CD8-positive, alpha-beta memory T cell (primary cell): ENCODE measurements at places on chromosomes 6 and 20. TPM values are rescaled to one million over a fixed set of nuclear protein-coding genes. Genes with fewer than 3 reads are reported as not detected.

- no peak overlapping the region for H3K27ac ChIP-seq
- H3K36me3 ChIP-seq, result no peaks in the 10 kb centered on the region
- peaks cover 37% of the 10 kb centered on the region for H3K4me1 ChIP-seq
- H3K4me3 ChIP-seq, result no peak overlapping the region
- no peak for DNase-seq
- no peaks in the 10 kb centered on the region for H3K27me3 ChIP-seq
Measured at GRCh38 chr6:157881342-157881741, 58.3 kb downstream of the SNX9 start.

- H3K27me3 ChIP-seq, result no peaks in the 10 kb centered on the region
- no peak overlapping the region for H3K27ac ChIP-seq
- DNase-seq, result no peak
Measured at GRCh38 chr6:18488004-18488403, 100.9 kb downstream of the RNF144B start.

- H3K27me3 ChIP-seq, result no peaks in the 10 kb centered on the region
- no peak for DNase-seq
- H3K4me3 ChIP-seq, result no peak overlapping the region
- no peaks in the 10 kb centered on the region for H3K36me3 ChIP-seq
Measured at GRCh38 chr6:126040826-126041225, 54.5 kb downstream of the TRMT11 start.

DNA sequence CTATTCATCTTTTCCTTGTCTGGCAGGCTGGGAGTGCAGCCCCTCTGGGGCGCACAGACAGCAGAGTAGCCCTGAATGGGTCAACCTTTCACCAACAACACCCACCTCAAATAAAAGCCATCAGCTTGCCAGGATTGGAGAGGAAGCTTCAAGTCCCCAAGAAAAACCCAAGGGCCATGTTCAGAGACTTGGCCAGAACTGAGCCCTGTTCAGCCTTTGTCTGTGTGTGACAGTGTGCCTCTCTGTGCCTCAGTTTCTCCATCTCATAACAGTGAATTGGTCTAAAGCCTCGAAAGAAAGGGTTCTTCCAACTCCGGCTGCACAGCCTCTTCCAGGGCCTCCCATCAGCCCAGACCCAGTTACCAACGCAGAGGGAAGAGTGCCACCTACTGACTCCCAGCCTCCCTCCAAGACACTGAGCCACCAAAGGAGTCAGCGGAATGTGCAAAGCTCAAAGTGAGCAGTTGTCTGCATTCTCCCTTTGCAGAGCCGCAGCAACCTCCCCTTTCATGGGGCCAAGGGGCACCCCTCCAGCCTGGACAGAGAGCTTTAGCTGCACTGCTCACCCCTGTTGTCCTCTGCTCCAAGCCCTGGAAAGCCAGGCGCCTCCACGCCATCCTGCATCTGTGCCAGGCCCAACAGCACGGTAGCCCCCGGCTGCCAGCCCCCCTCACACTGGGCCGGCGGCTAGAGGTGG, 82.7 kb upstream of the TOP1 start:
- H3K27me3 ChIP-seq, result no peaks in the 10 kb centered on the region
- no peaks in the 10 kb centered on the region for H3K4me1 ChIP-seq
- H3K4me3 ChIP-seq, result no peak overlapping the region
- no peak for DNase-seq
- H3K27ac ChIP-seq, result no peak overlapping the region
- H3K36me3 ChIP-seq, result no peaks in the 10 kb centered on the region

- no peak for DNase-seq
- H3K27ac ChIP-seq, result no peak overlapping the region
- H3K4me3 ChIP-seq, result no peak overlapping the region
- H3K27me3 ChIP-seq, result peaks cover 3% of the 10 kb centered on the region
- H3K36me3 ChIP-seq, result no peaks in the 10 kb centered on the region
Measured at GRCh38 chr6:87066449-87067333, 28.2 kb downstream of the CGA start.

DNA sequence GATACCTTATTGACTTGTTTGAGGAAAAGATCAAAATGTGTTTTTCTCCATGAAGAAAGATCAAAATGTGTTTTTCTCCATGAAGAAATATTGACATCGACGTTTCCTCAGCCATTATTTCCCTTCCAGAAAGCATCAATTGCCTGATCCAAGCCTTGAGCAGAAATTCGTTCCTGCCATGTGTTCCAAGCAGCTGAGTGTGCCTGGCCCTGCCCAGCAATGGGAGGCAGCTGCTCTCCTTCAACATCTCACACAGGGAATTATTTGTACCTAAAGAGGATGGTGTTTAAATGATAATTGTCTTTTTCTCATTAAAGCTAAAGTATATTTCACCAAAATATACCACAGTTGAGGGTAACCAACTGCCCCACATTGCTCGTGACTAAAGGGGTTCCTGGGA, 7.8 kb upstream of the DUSP22 start:
- H3K36me3 ChIP-seq, result no peaks in the 10 kb centered on the region
- H3K27ac ChIP-seq, result no peak overlapping the region
- no peak for DNase-seq
- no peak overlapping the region for H3K4me3 ChIP-seq
- H3K27me3 ChIP-seq, result no peaks in the 10 kb centered on the region

DNA sequence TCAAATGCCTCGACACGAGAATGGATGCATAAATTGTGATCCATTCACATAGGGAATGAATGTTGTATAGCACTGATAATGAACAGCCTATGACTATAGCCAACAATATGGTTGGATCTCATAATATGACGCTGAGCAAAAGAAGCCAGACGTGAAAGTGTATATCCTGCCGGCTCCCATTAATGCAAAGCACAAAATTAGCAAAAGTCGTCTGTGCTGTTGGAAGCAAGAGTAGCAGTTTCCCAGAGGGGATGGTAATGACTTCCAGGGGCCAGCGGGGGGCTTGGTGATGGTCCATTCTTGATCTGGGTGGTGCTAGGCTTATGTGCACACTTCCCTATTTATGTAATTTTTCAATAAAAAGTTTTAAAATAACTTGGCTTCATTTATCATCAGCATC, 1.0 kb upstream of the TAGAP start:
- H3K36me3 ChIP-seq, result peaks cover 27% of the 10 kb centered on the region
- H3K27ac ChIP-seq, result no peak overlapping the region
- DNase-seq, result no peak
- H3K4me1 ChIP-seq, result peaks cover 37% of the 10 kb centered on the region
- H3K27me3 ChIP-seq, result no peaks in the 10 kb centered on the region

DNA sequence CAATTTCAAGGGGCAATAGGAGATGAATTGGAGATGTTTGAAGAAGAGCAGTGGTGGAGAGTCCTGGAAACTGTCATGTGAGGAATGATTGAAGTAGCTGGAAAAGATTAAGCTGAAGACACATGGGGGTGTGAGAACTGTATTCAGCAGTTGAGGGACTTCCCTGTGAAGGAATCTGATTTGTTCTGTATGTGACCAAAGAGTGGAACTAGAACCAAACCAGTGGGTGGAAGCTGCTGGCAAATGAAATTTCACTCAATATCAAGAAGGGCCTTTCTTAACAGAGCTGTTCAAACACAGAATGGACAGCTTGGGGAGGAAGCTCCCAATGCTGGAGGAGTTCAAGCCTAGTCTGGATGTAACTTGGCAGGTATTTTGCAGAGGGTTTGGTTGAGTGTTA, 21.3 kb downstream of the SEC23B start:
- DNase-seq, result no peak
- H3K4me3 ChIP-seq, result no peak overlapping the region
- peaks cover 55% of the 10 kb centered on the region for H3K36me3 ChIP-seq
- no peaks in the 10 kb centered on the region for H3K4me1 ChIP-seq
- H3K27ac ChIP-seq, result no peak overlapping the region

DNA sequence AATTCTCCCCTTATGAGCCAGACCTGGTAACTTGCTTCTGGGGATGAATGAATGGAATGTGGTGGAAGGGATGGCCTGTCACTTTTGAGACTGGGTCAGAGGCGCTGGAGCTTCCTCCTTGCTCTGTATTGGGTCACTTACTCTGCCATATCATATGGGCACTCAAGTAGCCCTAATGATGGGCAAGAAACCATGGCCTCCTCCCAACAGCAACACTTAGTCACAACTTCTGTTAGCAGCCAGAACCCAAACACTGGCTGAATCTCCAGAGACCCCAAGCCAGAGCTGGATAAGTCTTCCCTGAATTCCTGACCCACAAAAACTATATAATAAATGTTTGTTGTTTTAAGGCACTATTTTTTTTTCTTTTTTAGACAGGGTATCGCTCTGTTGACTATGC, 5.5 kb downstream of the E2F1 start:
- DNase-seq, result no peak
- no peak overlapping the region for H3K27ac ChIP-seq
- H3K36me3 ChIP-seq, result no peaks in the 10 kb centered on the region

DNA sequence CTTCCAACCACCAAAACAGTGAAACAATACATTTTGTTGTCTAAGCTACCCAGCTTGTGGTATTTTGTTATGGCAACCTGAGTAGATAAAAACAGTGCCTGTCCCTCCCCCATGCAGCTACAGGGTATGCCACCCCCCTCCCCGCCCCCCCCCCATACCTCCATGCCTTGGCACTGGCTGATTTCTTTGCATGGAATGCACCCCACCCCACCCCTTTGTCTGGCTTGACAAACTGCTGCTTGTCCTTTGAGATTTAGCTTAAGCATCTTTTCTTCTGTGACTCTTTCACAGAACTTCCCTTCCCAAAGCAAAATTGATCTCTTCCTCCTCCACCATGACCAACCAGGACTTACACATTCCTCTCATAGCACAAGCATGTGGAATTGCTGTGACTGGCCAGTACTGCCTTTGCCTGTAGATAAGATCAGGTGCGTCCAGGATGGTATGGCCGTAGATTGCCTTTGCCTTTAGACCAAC, 64.6 kb upstream of the ADGRF1 start:
- no peaks in the 10 kb centered on the region for H3K36me3 ChIP-seq
- H3K27ac ChIP-seq, result no peak overlapping the region
- no peaks in the 10 kb centered on the region for H3K27me3 ChIP-seq
- DNase-seq, result no peak
- H3K4me1 ChIP-seq, result no peaks in the 10 kb centered on the region

- H3K27ac ChIP-seq, result no peak overlapping the region
- no peak for DNase-seq
- H3K4me1 ChIP-seq, result no peaks in the 10 kb centered on the region
- H3K27me3 ChIP-seq, result no peaks in the 10 kb centered on the region
- no peaks in the 10 kb centered on the region for H3K36me3 ChIP-seq
- no peak overlapping the region for H3K4me3 ChIP-seq
Measured at GRCh38 chr6:53440336-53440945, 91.7 kb upstream of the ELOVL5 start.

GRCh38 chr6:42434237-42434636, 17.5 kb downstream of the TRERF1 start:
- peaks cover 13% of the 10 kb centered on the region for H3K4me1 ChIP-seq
- no peak for DNase-seq
- H3K4me3 ChIP-seq, result no peak overlapping the region
- peaks cover 4% of the 10 kb centered on the region for H3K36me3 ChIP-seq

DNA sequence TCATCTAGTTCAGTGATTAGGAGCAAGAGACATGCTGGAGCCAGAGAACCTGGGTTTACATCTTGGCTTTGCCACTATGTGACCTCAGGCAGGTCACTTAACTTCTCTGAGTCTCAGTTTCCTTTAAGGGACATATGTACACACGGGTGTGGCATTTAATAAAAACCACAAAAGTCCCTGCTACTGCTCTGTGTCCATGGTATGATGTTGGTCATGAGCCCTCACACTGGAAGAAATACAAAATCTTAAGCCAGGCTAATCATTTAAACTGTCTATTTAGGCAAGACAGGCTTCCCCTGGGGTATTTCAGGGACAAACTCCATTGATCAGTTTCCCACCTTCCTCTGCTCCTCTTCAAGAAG, 12.9 kb upstream of the PTGIS start:
- no peaks in the 10 kb centered on the region for H3K36me3 ChIP-seq
- H3K4me3 ChIP-seq, result no peak overlapping the region
- no peaks in the 10 kb centered on the region for H3K4me1 ChIP-seq
- H3K27me3 ChIP-seq, result no peaks in the 10 kb centered on the region
- DNase-seq, result no peak
- no peak overlapping the region for H3K27ac ChIP-seq

DNA sequence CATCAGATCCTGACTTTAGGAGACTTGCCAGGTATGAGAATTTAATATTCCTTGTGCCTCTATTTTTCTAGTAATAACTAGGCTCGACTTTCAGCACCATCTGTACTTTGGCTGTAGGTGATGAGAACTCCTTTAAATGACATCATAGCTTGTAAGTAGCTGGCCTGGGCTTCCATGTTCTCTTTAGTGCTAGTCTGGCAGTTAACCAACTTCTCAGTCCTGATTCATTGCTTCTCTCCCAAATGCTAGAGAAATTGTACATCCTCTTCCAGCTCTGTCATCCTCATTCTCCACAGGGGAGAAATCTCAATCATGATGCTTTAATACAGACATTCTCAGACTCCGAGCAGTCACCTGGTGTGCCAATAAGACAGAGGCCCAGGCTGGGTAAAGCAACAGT, 143.5 kb upstream of the MOCS1 start:
- H3K27ac ChIP-seq, result no peak overlapping the region
- H3K4me3 ChIP-seq, result no peak overlapping the region

DNA sequence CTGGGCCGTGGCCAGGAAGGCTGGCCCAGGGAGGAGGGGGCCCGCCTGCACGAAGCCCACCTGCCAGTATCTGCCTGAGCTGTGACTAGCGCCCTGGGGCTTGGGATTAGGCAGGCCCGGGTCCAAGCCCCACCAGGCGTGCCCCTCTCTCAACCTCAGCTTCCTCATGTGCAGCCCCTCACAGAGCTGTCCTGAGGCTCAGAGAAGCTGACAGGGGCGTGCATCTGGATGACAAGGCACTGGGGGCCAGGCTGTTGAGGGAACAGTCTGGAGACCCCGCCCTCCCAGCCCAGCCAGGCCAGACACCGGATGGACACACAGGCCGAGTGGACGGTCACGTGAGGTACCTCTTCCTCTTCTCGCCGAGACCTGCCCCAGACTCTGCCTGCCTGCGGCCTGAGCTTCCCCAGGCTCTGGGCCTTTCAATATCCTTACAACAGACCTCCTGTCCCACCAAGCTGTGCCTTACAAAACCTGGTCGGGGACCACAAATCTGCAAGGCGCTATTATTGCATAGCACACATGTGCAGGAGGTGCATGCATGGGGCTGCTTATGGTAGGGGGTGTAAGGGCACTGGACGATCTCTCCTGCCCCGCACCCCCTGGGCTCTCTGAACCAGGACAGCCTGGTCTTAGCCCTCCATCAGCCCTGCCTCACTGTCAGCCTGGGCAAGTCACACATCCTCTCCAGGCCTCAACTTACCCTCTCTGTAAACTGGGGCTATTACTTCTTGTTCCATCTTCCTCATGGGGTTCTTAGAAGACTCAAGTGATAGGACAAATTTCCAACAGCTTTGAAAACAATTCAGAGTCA, 20.0 kb downstream of the NOL4L start:
- H3K4me3 ChIP-seq, result no peak overlapping the region
- no peak overlapping the region for H3K27ac ChIP-seq
- H3K4me1 ChIP-seq, result peaks cover 60% of the 10 kb centered on the region
- H3K36me3 ChIP-seq, result no peaks in the 10 kb centered on the region
- no peak for DNase-seq

The SAMD10 gene
- total RNA-seq, result 19.3 TPM

The LPIN3 gene
- 0.46 TPM for total RNA-seq

The BMP7 gene
- not detected for total RNA-seq

The SYCP2L gene
- total RNA-seq, result not detected

The LAMA5 gene
- 0.78 TPM for total RNA-seq

The FANCE gene
- total RNA-seq, result 27.5 TPM

The GRIK2 gene
- not detected for total RNA-seq

The WFDC5 gene
- not detected for total RNA-seq

The PNLDC1 gene
- total RNA-seq, result 0.80 TPM
